H7 (cell line): ENCODE measurements at places on chromosomes 7 and 10.
A peak's percentile ranks its signal among the peaks of the same experiment; 100 is the strongest.

DNA sequence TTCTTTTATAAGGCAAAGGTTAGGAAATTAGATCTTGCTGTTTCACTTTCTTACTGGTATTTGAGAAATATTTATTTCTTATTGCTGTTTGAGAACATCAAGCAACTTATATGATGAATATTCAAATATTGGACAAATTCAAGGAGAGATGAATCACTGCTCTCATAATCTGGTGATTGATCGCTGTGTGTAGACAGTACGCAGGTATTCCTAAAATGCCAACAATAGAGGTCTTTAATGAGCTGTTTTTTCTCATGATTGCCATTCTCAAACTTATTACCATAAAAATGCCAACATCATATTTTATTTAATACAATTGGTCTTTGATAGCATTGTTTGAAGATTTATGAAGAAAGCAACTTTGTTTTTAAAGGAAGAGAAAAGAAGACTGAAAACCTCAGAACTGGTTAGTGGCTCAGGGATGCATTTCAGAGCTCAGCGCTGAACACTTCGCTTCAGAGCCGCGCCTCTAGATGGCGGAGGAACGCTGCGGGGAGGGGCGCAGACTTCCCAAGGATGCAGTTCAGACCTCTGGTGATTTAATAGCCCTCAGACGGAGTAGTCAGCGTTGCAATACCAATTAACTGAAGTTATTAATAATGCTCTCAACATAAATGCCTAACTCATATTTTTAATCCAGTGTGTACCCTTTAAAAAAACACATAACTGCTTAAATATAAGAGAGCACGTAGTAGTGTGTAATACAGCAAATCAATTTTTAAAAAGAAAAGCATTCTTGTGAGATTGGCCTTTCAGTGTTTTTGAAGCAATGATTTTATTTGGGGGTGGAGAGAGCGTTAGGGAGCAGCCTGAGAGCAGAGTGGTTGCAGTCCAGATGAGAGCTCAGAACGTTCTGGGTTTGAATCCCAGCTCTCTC lies 38.5 kb upstream of the STEAP4 start:
- peak; percentile 16 for DNase-seq

DNA sequence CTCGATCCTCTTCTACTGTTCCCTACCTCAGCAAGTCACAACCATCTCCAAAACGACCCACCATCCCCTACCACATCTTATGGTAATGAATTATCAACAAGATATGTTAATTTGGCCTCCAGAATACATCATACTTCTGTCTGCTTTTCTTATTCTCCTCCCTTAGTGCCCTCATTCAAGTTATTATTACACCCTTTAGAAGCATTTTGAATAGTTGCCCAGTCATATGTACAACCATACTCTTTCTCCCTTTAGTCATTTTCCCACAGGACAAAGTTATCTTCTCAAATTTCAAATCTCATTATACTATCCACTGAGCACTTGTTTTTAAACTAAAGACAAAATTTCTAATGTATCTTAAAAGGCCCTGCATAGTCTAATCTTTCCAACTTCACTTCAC lies 71.0 kb downstream of the GNAT3 start:
- no peak for DNase-seq

DNA sequence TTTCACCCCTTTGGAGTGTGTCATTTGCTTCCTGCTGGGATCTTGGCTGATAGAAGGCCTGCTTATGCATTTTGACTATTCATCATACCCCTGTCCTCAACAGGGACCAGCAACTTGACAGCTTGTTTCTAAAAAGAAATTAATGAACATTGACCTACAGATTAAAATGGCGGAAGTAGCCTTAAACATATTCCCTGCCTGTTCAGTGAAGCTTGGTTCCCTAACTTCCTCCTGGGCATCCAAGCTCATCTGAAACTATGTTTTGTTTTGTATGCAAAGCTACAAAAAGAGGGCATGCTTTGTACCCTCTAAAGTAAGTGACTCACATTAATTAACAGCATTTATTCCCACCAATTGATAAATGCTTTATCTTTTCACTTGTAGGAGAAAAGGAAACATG lies 26.8 kb upstream of the CDK14 start:
- no peak for DNase-seq

- DNase-seq, result no peak
These were observed 160.6 kb upstream of the ADO start for GRCh38 chr10:62643606-62644587.

DNA sequence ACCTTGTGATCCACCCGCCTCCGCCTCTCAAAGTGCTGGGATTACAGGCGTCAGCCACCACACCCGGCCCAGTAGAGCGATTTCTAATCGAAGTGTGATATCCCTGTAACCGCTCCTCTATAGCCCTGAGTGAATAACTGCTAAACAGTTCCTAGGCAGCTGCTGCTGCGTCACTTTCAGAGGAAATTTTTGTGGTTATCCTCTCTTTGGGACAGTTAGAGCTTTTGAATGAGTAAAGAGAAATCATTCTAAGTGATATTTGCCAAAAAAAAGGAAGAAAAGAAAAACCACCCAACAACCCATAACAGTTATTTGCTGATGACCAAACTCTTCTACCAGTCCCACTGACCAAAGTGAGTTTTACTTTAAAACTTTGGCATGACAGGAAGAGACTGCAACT lies 59.9 kb downstream of the MKX start:
- no peak for DNase-seq

DNA sequence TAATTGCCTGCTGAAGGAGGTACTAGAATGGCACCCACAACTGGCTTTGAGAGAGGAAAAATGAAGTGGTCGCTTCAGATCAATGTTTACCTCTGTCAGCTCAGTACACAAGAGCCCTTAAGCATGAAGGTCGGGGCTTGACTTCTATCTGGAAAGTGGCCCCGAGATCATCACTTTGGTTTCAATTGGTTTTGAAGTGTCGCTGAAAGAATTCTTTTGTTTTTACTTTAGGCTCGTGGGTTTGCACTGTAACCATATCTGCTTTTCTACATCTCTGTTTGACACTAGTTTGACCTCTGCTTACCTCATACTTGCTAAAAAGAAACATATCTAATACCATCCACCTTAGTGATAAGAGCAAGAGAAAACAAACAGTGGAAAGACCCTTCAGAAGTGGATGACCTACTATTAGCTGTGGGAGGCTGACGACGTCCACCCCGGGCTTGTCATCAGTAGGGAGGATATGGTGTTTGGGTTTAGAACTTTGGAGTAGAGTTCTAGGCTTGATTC lies 361.8 kb downstream of the GATA3 start:
- no peak for DNase-seq

DNA sequence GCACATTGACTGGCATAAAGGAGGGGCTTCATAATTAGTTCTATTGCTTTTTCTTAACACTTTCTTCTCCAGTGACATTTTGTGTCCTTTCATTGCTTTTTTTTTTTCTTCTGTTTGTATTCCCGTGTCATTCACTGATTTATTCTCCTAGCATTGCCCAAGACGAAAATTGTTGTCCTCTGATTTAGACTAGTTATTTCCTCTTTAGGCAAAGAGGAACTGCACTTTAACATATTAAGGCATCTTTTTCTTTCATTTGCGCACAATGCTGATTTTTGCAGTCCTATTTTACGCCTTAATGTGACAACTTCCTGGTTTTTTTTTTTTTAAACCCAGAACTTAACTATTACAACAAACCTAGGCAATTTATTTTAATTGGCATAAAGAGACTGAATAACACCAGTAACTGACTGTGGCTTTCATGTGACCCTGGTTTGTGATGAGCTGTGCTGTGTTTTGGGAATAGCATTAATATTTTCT lies 39.7 kb downstream of the ARID5B start:
- DNase-seq, result no peak

- no peak for DNase-seq
These were observed 181.2 kb upstream of the PRSS58 start for GRCh38 chr7:142438923-142439515.

GRCh38 chr10:3830946-3831345 lies 45.9 kb upstream of the KLF6 start:
- DNase-seq, result no peak

GRCh38 chr10:52541006-52541473 lies 227.0 kb downstream of the DKK1 start:
- DNase-seq, result no peak

- no peak for DNase-seq
These were observed 41.4 kb downstream of the STAM start for GRCh38 chr10:17685233-17685840.

DNA sequence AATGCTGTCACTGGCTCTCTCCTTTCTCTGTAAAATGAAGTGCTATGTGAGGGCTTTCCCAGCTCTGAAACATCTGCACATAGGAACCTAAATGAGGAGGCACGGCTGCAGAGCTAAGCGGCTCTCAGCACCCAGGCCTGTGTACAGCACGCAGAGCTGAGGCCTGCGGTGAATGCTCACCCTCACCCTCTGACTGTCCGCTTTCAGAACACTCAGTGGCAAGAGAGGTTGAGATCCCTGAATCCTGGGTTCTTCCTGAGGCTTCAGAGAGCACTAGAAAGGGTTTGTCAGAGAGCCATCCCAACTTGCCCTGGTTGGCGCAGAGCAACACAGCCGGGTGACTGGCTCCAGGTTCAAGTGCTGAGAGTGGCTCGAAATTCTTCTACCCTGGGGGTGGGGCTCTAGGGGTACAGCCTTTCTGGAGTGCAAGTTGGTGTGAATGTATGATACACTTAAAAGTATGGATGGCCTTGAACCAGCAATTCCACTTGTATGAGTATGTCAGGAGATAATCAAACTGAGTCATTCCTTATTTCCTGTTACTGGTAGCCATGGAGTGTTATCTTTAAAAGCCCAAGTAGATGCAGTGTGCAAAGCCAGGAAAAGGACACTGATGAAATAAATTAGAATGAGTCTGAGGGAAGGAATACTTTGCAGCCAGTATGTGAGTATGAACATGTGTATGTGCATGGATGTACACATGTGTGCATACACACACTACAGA lies 1.7 kb upstream of the CCDC201 start:
- DNase-seq, result no peak

GRCh38 chr10:18423058-18423637 lies 228.2 kb downstream of the NSUN6 start:
- peak; percentile 16 for DNase-seq

DNA sequence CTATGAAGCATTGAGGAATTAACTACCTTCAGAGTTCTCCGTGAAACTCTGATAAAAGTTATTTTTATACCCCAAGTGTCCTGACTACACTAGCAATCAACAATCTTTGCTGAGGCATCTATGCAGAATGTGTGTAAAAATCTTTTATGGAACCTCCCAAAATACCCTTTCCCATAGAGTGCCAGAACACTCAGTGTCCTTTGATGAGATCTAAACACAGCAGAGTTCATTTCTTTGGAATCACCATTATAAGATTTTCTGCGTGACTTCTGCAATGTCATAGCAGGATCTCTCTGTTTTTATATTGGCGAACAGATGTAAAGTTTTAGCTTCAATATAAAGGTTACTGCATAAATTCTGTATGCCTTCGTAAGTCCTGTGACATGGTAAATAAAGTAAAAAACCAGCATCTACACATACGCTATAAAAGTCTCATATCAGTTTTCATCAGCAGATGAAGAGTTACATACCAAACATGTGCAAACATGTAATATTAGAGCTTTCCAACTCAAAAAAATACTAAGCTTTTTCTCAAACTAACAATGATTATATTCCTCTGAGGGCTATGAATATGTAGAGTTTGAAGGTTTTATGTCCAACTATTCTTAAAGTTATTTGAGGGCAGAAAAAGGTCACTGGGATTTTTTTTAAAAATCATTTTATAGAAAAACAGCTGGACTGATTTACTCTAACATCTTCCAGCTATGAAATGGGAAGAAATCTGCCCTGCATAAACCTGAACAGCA lies 67.2 kb downstream of the SKIDA1 start:
- no peak for DNase-seq

- DNase-seq, result no peak
These were observed 197.5 kb downstream of the C7orf25 start for GRCh38 chr7:42714356-42714755.

DNA sequence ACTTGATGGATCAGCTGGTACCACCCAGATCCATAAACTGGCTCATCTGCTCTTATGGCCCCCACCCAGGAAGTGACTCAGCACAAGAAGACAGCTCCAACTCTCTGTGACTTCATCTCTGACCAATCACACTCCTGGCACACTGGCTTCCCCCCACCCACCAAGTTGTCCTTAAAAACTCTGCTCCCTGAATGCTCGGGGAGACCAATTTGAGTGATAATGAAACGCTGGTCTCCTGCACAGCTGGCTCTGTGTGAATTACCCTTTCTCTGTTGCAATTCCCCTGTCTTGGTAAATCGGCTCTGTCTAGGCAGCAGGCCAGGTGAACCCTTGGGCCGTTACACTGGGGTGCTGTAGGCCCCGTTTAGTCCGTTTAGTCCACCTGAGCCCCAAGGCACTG lies 23.4 kb upstream of the BNIP3 start:
- DNase-seq, result no peak

DNA sequence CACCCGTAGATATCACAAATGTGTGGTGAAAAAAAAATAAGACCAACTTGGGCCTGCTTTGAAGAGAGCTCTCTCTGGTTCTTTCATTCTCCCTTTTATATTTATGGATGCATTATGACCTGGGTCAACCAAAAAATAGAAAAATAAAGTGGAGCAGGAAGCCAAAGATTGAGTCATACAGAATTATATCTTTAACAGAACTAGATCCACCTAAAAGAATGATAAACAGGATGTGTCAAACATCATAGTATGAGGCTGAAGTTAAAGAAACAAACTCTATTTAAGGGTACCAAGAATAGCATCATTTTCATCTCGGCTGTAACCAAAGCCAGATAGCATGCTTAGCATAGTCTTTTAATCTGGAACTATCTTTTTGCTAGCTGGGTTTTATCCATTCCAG lies 28.8 kb upstream of the NMT2 start:
- no peak for DNase-seq

DNA sequence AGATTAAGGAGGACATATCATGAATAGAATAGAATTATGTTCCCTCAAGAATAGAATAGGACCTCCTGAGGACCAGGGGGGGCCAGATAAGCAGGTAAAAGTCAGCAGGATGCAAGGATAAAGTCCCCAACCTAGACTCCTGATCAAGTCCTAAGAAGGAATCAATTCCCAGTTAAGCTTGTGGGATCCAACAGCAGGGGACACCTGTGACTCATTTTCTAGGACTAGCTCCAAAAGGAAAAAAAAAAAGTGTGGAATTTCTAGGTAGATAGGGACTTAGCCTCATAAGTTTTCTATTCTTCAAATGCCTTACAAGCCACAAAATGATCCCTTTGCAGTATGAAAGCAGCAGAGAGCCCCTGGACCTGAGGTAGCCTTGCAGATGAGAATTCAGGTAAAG lies 336.2 kb downstream of the WDR11 start:
- no peak for DNase-seq

- DNase-seq, result no peak
These were observed 52.0 kb downstream of the NKX6-2 start for GRCh38 chr10:132733926-132734325.

GRCh38 chr10:100894589-100895294 lies 18.0 kb upstream of the SLF2 start:
- no peak for DNase-seq

GRCh38 chr7:155260498-155260872 lies 37.2 kb upstream of the INSIG1 start:
- DNase-seq, result no peak

- DNase-seq, result peak; percentile 43
These were observed 24.5 kb downstream of the TMEM120A start for GRCh38 chr7:75969704-75970498.
